ENCODE measurements at places on chromosomes 11 and 22.

DNA sequence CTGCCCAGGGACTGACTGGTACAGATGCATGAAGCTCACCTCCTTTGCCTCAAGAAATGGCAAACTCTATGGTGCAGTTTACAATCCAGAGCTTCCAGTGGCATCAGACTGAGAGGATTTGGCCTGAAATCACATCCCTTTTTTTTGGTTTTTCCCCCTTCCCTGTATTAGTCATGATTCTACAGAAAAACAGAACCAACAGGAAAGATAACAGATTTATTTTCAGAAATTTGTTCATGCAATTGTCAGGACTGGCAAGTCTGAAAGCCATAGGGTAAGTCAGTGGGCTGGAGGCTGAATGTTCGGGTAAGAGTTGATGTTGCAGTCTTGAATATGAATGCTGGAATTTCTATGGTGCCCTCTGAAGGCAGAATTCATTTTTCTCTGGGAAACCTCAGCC is 12.0 kb upstream of the ZDHHC13 start:
- DNase-seq: no peak

DNA sequence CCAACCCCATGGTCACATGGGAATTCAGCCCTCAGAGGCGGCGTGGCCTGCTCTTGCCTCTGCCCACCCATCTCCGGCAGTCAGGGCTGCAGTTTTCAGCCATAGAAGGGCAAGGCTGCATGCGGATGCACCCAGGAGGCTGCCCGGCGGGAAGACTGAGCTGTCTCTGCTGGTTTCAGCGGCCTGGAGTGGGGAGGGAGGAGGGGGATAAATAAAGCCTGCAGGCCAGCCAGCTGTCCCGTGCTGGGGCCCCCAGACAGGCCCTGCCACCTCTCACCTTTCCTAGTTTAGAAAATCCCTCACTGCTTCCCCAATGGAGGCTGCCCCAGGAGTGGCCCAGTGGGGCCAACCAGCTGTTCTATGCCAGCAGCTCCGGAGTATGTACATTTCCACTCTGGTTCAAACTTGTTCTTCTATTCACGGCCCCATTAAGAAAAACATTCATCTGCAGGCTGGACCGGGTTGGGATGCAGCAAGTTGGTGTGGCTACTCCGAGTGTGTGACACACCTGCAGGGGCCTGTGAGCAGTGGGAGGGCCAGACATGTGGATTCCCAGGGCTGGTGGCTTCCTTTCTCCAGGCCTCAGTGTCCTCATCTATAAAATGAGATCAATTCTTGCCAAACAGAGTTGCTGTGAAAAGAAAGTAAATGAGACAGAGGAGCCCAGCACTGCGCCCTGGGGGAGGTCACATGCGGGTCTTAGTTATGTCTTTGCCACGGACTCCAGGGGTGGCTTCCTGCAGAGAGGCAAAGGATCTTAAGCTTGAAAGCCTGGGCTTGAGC is 5.0 kb downstream of the MICALL1 start:
- DNase-seq: no peak

DNA sequence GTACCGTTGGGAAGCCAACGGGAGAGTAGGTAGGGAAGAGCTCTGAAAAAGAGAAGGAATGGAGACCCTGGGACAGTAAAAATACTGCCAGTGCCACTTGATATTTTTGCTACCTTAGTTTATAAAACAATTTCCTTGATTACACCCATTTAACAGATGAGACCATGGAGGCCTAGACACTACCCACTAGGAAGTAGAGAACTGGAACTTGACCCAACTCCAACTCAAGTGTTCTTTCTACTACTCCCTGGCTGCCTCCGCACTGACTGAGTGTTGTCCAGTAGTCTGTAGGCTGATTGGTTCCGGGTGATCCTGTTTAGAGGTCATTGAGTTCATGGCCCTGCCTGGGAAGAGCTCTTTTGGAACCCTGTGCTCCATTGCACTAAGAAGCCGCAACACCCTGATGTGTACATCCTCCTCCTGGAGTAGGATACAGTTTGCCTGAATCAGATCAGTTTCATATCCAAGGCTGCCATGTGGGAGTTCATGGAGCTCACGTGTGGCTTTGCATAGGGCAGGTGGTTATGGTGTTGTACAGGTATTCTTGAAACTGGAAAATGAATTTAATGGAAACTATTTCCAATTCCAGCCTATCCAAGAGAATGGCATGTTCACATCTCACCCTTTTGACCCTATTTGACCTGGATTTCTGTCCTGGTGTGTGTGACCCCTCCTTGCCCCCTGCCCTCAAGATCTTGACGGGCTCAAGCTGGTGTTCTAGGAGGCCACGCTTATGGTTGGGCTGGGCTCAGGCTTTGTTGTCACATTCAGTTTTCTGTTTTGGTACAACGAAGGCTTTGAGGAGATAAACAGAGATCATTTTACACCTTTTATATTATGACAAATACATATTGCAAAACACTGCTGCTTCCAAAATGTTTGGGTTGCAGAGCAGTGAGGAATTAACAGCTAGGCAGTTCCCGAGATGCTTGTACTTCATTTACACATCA is 102.2 kb upstream of the NNMT start:
- DNase-seq: no peak

DNA sequence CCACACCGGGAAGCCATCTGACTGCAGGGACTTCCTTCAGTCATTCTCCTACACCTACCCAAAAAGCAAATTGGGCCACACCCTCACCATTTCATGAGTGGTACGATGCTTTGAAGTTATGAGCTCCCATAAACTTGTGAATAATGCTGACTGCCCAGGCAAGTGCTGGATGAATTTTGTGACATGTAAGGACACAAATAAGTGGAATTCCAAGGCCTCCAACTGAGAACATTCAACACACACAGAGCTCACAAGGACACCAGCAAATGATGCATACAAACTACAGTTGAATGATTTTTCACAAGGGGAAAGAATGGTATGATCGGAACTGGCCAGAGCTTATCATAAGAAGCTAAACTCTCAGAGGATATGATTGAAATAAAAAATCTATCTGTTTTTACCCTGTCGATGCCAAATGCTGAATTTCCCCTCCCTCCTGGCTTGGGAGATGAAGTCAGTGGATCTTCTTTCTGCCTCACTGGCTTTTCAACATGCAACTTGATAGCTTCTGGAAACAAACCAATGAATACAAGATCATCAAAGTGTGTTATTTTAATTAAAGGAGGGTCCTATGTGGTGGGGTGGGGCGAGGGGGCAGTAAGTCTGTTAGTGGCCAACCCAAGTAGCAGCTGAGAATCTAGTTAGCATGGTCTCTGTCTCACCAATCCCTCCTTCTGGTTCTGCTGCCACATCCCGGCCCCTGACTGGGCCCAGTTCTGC is 123.8 kb downstream of the WT1 start:
- no peak for DNase-seq

DNA sequence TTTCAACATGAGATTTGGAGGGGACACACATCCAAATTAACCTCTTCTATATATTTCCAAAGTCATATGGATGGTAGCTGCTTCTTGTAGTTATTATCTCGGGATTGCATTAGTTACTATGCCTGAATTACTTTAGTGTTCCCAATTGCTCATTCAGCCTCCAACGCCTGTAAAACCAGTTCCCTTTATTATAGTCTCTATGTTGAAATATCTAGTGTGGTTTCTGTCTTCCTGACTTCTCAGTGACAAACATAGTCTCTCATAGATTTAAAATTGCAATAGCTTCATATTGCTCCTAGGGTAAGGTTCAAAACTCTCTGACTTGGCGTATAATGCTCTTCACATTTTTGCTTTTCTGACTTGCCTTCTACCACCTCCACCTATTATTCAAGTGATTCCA is 366.4 kb downstream of the CASP12 start:
- DNase-seq: no peak

- no peak for DNase-seq
These were observed 8.2 kb downstream of the REXO2 start for GRCh38 chr11:114447444-114447843.

DNA sequence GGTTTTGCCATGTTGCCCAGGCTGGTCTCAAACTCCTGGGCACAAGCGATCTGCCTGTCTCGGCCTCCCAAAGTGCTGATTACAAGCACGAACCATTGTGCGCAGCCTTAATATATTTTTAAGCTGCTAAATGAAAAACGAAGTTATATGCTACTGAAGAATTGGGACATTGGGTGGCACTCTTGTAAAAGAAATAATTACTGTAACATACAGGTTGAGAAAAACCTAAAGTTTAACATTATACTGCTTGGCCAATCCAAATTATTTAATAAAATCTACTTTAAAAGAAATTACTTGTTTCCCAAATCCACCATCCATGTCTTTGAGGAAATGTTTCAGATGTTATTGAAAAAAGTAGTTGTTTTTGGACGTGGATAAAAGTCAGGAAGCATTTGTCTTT is 37.9 kb upstream of the ARHGAP32 start:
- DNase-seq: no peak

GRCh38 chr11:44779736-44780520 is 53.2 kb downstream of the TSPAN18 start:
- DNase-seq: no peak

DNA sequence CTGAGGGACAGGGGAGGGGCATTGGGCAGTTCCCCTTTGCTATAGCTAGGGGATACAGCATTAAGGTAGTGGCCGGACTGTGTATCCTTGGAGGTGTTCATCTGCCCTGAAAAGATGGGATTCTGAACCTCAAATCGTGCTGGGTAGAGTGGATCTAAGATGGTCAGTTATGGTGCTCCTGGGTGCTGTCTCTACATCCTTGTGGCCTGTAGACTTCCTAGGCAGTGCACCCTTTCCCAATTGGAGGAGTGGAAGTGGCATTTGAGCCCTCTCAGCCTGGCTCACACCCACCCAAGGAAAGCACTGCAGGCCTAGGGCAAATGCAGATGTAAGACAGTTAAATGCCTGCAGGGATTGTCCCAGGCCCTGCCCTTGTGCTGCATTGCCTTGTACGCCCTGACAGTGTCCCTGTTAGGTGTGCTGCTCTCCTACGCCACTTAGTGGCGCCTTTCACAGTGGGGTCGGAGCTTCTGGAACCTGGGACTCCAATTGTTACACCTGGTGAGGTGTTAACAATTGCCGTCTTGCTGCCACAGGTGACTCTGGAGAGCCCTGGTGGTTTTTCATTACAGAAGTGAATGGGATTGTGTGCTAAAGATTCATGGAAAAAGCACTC is 35.0 kb downstream of the PPFIBP2 start:
- DNase-seq: no peak

GRCh38 chr22:50530580-50530876 is 716 bp upstream of the TYMP start:
- no peak for DNase-seq

DNA sequence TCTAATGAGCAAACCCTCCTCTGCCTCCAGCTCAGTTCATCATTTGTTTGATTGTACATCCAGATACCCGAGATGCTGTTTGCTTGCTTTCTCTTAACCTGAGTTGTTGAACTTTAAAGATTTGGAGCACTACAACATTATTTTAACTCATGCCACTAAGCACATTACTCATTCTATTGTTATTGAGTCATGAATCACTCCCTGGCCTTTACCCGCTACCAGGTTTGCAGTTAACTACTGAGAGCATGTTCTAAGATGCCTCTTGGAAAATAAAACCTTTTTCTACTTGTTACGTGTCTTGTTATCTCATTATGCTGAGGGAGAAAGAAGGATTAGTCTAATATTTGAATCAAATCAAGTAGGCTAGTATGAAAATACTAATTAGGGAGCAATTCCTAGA is 720.6 kb upstream of the ANO5 start:
- no peak for DNase-seq

GRCh38 chr11:29985248-29985647 is 31.6 kb downstream of the KCNA4 start:
- DNase-seq: no peak

- no peak for DNase-seq
These were observed 8.3 kb upstream of the SCGB1D2 start for GRCh38 chr11:62233730-62234129.

GRCh38 chr11:60970890-60971289 is 590 bp upstream of the CD6 start:
- DNase-seq: no peak

DNA sequence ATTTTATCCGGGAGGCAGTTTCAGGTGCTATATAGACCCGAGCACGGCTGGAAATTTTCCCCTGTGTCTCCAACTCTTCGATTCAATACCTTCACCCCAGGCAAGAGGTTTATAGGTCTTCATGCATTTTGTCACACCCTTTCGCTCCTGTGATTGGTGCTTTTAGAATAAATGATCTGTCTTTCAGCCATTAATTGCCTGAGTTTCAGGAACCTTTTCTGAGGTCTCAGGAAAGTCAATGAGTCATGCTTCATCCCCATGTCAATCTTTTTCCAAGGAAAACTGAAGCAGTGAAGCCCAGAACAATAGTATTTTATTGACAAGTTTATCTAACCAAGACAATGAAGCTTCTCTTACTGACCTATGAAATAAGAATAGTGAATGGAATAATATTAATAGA is 29.9 kb downstream of the FAM181B start:
- no peak for DNase-seq

- DNase-seq: no peak
These were observed 49.7 kb downstream of the TRIOBP start for GRCh38 chr22:37746366-37747079.

DNA sequence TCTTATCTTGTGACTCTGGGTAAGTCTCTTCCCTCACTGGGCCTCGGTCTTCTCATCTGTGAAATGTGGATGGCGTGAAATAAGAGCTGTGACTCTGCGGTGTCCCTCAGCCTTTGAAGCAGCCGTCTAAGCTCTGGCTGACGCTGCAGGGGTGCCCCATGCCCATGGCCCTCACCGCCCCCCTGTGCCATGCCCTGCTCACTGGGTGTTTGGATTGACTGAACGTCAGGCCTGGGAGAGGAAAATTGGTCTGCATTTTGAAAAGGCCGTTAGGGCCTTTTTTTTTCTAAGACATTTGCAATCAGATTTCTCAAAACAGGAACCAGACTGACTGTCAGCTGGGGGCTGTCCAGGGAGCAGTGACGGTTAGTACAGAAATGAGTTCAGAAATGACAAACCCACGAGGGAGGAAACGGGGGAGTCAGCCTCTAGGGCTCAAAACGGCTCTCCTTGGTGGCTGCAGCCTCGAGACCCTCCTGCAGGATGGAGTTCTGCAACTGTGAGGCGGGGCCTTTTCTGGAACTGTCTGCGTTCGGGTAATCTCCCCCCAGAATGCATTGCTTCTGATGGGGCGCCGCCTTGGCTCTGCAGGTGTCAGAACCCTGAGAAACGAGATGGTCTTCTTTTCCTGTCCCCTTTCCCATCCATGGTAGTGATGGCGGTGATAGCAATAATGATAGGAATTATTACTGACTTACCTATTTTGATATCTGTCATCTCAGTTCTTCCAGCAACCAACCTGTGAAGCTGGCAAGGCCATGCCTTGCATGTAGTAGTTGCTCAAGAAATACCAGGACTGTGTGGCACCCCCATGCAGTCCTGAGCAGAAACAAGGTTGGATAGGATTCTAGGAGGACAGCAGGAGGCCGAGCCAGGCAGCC is 2.0 kb downstream of the GRK2 start:
- peak; percentile 89 for DNase-seq

Data from GM12864 (cell line).